ENCODE measurements at places on chromosomes 12 and 14. TPM values are rescaled to one million over a fixed set of nuclear protein-coding genes. Genes with fewer than 3 reads are reported as not detected.

RBP5 gene
- total RNA-seq = 1.8 TPM

DPF3 gene
- 14.9 TPM for total RNA-seq

SLC6A15 gene
- total RNA-seq = not detected

TOMM20L gene
- not detected for total RNA-seq

SPX gene
- 0.88 TPM for total RNA-seq

MANSC1 gene
- 0.10 TPM for total RNA-seq

KSR2 gene
- not detected for total RNA-seq

CCNK gene
- 79.2 TPM for total RNA-seq

KCNMB4 gene
- 0.33 TPM for total RNA-seq

PABPN1 gene
- total RNA-seq = 194 TPM
